ENCODE measurements at places on chromosomes 16 and 17. TPM values are rescaled to one million over a fixed set of nuclear protein-coding genes. Genes with fewer than 3 reads are reported as not detected.

The DLX3 gene
- total RNA-seq, result not detected

The ZNF624 gene
- 5.3 TPM for total RNA-seq

The GABARAPL2 gene
- 31.3 TPM for total RNA-seq

The SOX8 gene
- 1.5 TPM for total RNA-seq

The PDILT gene
- total RNA-seq, result not detected

The CDH11 gene
- total RNA-seq, result 1,481 TPM

The CMTM2 gene
- not detected for total RNA-seq

The PARD6A gene
- total RNA-seq, result 3.4 TPM

The TNS4 gene
- total RNA-seq, result 0.32 TPM

The UTP4 gene
- 21.4 TPM for total RNA-seq

The G6PC1 gene
- not detected for total RNA-seq
